Pancreas (tissue), 10 donors: ENCODE measurements at places on chromosomes 4 and X. TPM values are rescaled to one million over a fixed set of nuclear protein-coding genes. Genes with fewer than 3 reads are reported as not detected.
A peak's percentile ranks its signal among the peaks of the same experiment; 100 is the strongest.

DNA sequence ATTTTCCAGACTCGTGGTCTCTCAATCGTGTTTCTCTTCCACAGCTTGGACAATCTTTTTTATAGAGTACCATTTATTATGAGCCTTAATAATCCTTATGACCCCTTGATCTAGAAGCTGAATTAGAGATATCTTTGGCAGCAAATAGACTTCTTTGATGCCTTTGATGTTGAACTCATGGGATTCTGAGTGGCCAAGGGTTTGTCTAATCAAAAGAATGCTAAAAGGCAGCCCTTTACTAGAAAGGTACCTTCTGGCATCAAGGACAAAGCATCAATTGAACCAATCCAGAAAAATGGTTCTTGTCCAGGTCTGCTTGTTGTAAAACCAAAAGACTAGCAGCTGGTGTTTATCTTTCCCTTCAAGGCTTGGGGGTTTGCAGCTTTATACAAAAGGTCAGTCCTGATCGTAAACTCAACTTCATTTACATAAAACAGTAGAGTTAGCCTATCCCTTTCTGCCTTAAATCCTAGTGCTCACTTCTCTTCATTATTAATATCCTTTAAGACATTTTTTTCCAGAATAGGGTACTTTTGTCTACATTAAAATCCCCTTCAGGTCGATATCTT is 411.3 kb downstream of the FAT4 start:
- DNase-seq: no peak
- H3K4me1 ChIP-seq: no peaks in the 10 kb centered on the region
- H3K36me3 ChIP-seq: no peaks in the 10 kb centered on the region
- H3K27me3 ChIP-seq: no peaks in the 10 kb centered on the region
- H3K4me3 ChIP-seq: no peak overlapping the region

DNA sequence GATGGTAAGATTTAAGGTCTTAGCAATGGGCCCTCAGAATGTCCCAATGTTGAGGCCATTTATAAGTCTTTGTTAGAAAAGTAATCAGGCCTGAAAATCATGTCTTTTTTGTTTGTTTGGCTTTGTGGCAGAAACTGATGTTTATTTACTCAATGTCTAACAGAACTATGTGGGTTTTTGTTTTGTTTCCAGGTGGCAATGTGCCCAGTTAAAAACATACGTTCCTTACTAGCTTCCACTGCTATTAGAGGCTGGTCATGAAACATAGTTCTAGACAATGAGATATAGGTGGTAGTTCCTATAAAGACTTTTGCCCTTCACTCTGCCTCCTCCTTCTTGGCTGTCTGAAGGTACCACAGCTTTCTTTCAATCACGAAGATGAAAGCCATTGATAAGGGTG is 108.8 kb downstream of the C4orf51 start:
- H3K4me1 ChIP-seq: no peaks in the 10 kb centered on the region
- no peak overlapping the region for H3K4me3 ChIP-seq
- no peak overlapping the region for H3K27ac ChIP-seq
- no peaks in the 10 kb centered on the region for H3K27me3 ChIP-seq

GRCh38 chr4:20646287-20646686 is 54.0 kb upstream of the PACRGL start:
- no peaks in the 10 kb centered on the region for H3K4me1 ChIP-seq
- no peak overlapping the region for H3K27ac ChIP-seq
- no peaks in the 10 kb centered on the region for H3K36me3 ChIP-seq
- DNase-seq: no peak
- H3K4me3 ChIP-seq: no peak overlapping the region

GRCh38 chr4:11632025-11632424 is 203.3 kb upstream of the HS3ST1 start:
- H3K27ac ChIP-seq: no peak overlapping the region
- DNase-seq: no peak
- H3K4me3 ChIP-seq: no peak overlapping the region
- H3K36me3 ChIP-seq: no peaks in the 10 kb centered on the region
- no peaks in the 10 kb centered on the region for H3K27me3 ChIP-seq
- no peaks in the 10 kb centered on the region for H3K4me1 ChIP-seq

DNA sequence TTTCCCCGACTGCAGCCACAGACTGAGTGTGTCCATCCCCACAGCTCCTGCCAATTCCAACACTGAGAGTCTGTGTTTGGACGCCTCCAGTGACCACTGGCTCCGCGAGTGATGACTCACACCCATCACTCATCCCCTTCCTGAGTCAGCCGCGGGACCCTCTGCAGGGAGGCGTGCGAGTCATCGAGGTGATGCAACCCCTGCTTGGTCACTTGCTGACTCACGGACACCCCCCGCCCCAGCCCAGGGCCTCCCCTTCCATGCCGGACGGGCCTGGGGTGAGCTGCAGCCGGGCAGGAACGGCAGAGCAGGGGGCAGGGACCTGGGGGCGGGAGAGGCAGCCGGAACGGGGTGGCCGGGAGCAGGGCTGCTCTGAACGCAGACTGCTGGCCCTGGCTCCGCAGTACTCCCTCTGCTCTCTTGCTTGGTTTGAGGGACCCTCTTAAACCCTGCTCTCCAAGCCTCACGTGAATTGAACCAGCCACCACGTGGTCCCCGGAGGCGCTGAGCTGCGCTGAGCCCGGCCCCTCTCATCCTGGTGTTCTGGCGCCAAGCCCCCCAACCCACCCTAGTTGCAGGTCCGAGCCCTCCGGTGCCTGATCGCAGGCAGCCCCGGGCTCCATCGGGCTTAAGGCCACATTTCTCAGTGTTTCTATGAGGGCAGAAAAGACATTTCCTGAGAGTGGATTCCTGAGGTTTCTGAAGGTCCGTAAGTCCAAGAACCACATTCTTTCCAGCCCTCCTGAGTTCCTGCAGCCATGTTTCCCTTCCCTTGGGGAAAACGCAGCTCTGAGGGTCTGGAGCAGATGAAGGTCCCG is 32.4 kb downstream of the FGFRL1 start:
- H3K27me3 ChIP-seq: no peaks in the 10 kb centered on the region
- H3K27ac ChIP-seq: no peak overlapping the region
- H3K4me3 ChIP-seq: no peak overlapping the region
- DNase-seq: peak; percentile 73
- H3K36me3 ChIP-seq: no peaks in the 10 kb centered on the region
- peaks cover 20% of the 10 kb centered on the region for H3K4me1 ChIP-seq

- H3K27ac ChIP-seq: no peak overlapping the region
- no peaks in the 10 kb centered on the region for H3K36me3 ChIP-seq
- H3K27me3 ChIP-seq: no peaks in the 10 kb centered on the region
- H3K4me1 ChIP-seq: no peaks in the 10 kb centered on the region
Observed at GRCh38 chrX:148611993-148612392, 111.6 kb downstream of the AFF2 start.

GRCh38 chr4:182023469-182023868 is 219.7 kb upstream of the TENM3 start:
- H3K27me3 ChIP-seq: no peaks in the 10 kb centered on the region
- H3K4me3 ChIP-seq: no peak overlapping the region
- H3K4me1 ChIP-seq: no peaks in the 10 kb centered on the region
- H3K27ac ChIP-seq: no peak overlapping the region

DNA sequence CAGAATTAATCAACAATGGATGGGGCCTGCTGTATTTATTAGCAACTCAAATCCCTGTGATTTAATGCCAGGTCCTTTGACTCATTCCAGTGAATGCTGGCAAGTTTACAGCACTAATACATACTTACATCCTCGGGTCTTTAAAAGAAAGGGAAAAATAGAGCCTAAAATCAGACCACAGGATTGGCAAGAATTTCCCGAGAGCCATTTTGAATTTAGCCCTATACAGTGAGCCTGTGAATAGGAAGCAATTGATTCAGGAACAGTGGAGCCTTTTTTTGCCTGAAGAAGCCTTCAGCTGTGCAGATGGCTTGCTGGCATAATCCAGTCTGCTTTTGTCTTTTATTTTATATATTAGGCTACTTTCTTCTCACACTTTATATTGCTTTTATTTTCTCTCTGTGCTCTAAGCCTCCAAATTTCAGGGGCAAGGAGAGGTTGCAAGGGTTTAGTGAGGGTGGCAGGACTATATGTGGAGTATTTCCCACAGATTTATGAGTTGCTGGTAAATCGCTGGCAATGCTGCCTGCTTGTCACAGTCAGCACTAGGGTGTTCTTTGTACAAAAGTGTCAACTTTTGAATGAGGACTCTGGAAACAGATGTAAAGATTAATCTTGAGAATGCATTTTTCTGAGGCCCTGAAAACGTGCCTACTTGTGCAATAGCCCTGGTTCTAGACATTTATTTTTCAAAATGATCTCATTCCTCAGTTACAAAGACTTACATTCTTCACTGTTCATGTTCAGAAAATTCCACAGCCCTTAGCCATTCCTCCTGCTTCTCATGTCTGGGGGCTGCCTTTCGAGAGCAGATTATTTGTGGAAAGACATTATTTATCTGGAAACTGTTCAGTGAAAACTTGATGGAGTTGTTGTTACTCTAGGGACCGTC is 303.5 kb downstream of the SPRY1 start:
- H3K27me3 ChIP-seq: no peaks in the 10 kb centered on the region
- H3K27ac ChIP-seq: no peak overlapping the region
- H3K4me3 ChIP-seq: no peak overlapping the region
- no peak for DNase-seq
- no peaks in the 10 kb centered on the region for H3K36me3 ChIP-seq

- H3K27me3 ChIP-seq: peaks cover under 1% of the 10 kb centered on the region
- no peaks in the 10 kb centered on the region for H3K36me3 ChIP-seq
- no peak overlapping the region for H3K4me3 ChIP-seq
- H3K27ac ChIP-seq: no peak overlapping the region
- H3K4me1 ChIP-seq: no peaks in the 10 kb centered on the region
- no peak for DNase-seq
Observed at GRCh38 chr4:13797061-13797460, 169.5 kb upstream of the BOD1L1 start.

DNA sequence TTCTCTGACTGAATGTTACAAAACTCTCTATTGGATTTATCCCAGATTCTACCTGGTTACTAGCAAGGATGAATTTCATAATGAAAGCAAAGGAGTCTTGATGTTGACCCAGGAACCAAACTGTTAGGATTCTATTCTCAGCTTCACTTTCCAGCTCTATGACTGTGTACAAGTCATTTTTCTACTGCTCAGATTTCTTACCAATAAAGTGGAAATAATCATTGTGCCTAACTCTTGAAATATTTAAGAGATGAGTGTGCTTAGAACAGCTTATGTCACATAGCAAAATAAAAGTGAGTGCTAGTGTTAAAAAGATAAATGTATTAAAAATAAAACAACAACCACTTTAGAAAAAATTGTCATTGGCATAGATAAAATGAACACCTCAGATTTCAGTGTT is 45.6 kb downstream of the EPHA5 start:
- no peaks in the 10 kb centered on the region for H3K36me3 ChIP-seq
- H3K4me3 ChIP-seq: no peak overlapping the region
- H3K27me3 ChIP-seq: no peaks in the 10 kb centered on the region
- no peak overlapping the region for H3K27ac ChIP-seq
- no peak for DNase-seq
- H3K4me1 ChIP-seq: no peaks in the 10 kb centered on the region

DNA sequence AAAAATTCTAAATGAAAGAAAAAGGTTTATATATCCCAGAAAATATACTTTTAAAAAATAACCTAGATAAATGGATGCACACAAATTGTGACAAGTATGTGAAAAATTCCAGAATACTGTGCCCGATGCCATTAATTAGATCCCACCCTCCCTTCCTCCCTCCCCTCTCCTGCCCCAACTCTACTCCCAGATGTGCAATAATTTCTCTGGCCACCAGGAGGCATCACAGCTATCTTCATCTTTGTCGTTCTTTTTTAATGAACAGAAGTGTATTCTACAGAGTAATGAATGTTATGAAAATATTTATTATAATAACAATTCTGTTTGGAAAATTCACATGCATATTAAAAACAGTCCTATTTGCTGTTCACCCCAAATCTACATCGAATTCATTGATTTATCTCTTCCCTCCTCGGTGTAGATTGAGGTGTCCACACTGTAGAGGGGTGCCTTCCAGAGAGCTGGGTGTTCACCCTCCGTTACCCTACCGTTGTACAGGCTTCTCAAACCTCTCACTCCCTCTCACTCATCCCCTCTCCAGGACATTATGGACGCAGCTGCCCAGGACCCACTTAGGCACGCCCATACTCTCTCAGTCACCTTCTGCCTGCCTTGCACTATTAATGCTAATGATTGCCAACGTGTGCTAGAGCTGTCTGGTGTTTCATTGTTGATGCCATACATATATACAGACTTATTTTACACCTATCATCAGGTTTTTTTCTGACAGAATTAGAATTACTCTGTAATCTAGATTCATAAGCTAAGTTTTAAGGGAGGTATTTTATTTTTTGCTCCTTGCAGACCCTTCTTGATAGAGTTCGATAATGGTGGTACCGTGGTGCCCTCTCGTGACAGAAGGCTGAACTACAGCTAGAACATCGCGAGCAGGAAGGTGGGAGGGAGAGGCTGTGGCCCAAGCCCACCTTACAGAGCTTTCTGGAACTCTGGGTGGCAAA is 14.1 kb downstream of the RAB40AL start:
- H3K4me3 ChIP-seq: peak overlapping the region; percentile 26
- peak; percentile 66 for DNase-seq
- no peaks in the 10 kb centered on the region for H3K4me1 ChIP-seq
- no peaks in the 10 kb centered on the region for H3K36me3 ChIP-seq
- no peaks in the 10 kb centered on the region for H3K27me3 ChIP-seq

- H3K27me3 ChIP-seq: no peaks in the 10 kb centered on the region
- no peak overlapping the region for H3K27ac ChIP-seq
- no peak overlapping the region for H3K4me3 ChIP-seq
- no peaks in the 10 kb centered on the region for H3K36me3 ChIP-seq
Observed at GRCh38 chr4:183960962-183961541, 55.9 kb downstream of the STOX2 start.

DNA sequence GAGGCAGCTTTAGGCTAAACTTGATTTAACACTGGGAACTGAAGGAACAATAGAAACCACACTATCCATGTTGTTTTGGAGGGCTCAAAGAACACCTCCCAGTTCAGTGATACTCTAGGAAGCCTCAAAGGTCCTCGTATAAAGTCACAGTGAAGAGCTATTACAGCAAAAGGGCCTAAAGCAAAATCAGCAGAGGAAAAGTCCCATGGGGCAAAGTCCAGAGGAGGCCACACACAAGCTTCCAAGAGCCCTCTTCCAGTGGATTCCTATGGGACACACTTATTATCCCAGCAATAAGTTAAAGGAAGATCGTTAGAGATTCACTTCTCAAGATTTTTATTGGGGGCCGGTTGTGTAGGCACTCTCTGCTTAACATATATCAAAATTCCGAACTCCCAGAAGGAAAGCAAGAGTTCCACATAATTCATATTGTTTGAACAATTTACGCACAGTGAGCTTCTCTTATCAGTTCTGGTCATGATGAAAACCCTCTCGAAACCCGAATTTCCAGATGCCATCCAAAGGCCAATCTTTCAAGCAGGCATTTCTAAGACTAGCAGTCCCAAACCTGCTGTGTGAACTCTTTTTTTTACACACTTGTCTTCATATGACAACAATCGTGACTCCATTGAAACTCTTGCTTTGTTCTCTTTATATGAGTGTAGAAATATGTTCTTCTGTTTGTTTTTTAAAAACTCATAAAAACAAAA is 53.7 kb downstream of the ANXA5 start:
- no peak for DNase-seq
- H3K27me3 ChIP-seq: no peaks in the 10 kb centered on the region
- no peaks in the 10 kb centered on the region for H3K4me1 ChIP-seq
- no peaks in the 10 kb centered on the region for H3K36me3 ChIP-seq

Gene NAT8L
- total RNA-seq: 5.4 TPM

Gene ARX
- 0.87 TPM for total RNA-seq

Gene OTUD6A
- not detected for total RNA-seq

Gene FLNA
- 246 TPM for total RNA-seq

Gene GABRQ
- total RNA-seq: not detected

Gene RXFP1
- total RNA-seq: 0.06 TPM
